Cerebellar cortex (tissue), 1 donor: ENCODE measurements at places on chromosomes 7 and 10.

DNA sequence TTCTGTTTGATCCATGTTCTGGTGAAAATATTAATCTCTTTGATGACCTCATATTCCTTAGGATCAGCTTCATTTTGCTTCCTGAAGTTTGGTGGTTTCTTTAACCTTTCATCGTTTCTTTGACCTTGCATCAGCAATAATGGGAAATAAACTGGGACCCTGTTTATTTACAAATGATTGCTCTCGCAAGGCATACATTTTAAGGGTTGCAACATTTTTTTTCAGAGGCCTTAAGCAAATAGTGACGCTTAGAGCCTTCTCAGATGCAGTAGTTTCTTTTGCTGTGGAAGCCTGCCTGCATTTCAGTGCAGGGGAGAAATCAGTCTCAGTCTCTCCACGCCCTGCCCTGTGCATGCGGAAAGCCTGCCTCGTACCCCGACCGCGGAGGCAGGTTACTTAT, 139.1 kb upstream of the NPS start:
- DNase-seq: no peak

- no peak for DNase-seq
Observed at GRCh38 chr10:133393401-133394063, 425 bp upstream of the MTG1 start.

- no peak for DNase-seq
Observed at GRCh38 chr10:600234-600633, 89.2 kb downstream of the DIP2C start.

- DNase-seq: no peak
Observed at GRCh38 chr7:6934981-6935380, 108.9 kb upstream of the CCZ1B start.

GRCh38 chr7:132300599-132301277, 275.5 kb downstream of the PLXNA4 start:
- no peak for DNase-seq

- peak; percentile 1 for DNase-seq
Observed at GRCh38 chr10:56823849-56824248, 462.8 kb upstream of the ZWINT start.

- no peak for DNase-seq
Observed at GRCh38 chr7:139687211-139687954, 90.4 kb downstream of the HIPK2 start.
